T follicular helper cell (primary cell): ENCODE measurements at places on chromosomes 3 and 15.

GRCh38 chr15:80932513-80932815, 57.2 kb downstream of the MESD start:
- no peak for DNase-seq

GRCh38 chr15:74170071-74170844, 3.3 kb upstream of the ISLR start:
- DNase-seq = no peak

GRCh38 chr3:130854208-130854864, 39.5 kb upstream of the ATP2C1 start:
- DNase-seq = no peak

DNA sequence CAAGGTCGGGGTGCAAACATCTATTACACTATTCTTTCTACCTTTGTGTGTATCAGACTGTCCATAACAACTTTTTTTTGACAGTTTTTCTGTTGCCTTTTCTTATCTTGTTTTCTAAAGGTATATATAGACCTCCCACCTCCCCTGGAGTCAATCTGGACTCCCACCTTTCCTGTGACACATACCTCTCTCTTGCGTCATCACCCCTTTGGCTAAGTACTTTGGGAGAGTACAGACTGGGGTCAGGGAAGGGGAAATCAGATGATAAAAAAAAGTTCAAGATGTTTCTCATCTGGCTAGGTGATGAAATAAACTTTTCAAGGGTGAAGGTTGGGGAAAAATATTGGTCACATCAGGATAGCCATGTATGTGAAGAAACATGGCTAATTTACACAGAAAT, 17.2 kb downstream of the TSPAN3 start:
- DNase-seq = no peak

DNA sequence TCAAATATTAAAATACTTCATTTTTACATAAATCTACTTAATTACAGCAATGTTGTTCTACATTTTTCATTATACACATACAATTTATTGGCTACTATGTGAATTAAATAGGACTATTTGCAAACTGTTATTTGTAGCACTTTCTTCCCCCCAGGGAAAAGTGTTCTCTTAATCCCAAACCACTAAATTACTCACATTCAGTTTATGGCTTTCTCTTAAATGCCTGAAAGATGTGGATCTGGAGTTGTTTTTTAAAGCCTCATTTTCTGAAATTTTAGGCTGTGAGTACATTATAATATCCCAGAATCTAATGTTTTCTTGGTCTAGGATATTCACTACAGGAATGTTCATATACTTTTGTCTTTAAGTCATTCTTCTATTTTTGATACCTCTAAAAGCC, 32.7 kb downstream of the PRTG start:
- no peak for DNase-seq

DNA sequence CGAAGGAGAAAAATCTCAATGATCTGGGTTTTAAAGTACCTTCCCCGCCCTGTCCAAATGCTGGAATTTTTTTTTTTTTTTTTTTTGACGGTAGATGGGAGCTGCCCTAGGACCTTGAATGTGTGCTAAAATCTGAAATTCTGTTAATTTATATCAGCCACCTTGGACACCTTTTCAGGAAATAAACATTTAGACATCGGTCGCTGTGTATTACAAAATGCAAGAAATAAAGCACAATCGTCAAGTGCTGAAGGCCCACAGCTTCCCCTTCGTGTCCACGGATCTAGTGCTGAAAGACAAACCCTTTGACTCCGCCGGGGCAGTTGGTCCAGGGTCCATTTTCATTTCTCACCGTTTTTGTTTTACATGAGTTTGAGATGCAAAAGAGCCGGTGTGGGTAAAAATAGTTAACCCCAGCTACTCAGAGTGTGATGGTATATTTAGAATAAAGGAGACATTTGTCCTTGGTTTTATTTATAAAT, 90.2 kb upstream of the CHD2 start:
- DNase-seq = no peak

DNA sequence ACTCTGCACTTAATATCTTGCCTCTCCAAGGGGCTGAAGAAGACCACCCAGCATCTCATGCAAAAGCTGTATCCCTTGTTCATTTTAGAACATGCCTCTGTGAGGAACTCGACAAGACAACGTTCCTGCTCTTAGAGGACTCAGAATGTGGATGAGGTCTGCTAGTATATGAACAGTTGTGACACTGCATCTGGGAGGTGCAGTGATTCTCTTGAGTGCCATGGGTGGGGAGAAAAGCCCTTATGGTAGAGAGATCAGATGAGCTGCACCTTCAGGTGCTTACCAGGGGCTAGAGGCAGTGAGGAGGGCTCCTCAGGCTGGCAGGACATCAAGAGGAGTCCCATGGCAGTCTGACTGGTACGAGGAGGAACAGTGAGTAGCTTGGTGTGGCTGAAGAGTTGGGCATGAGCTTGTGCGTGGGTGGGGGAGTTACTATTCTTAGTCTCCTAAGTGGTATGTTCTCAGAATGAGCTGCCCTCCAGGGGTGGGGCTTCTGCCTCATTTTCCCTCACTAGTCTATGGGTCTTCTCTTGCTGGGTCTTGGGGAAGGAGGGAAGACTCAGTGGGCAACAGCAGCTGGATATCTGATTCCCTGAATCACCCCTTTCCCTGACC, 56.7 kb upstream of the ATP2B2 start:
- DNase-seq = no peak

- DNase-seq = no peak
These were observed 13.5 kb upstream of the KCNAB1 start for GRCh38 chr3:156106721-156107373.

- DNase-seq = no peak
These were observed 242.8 kb downstream of the BBX start for GRCh38 chr3:107765524-107765923.

DNA sequence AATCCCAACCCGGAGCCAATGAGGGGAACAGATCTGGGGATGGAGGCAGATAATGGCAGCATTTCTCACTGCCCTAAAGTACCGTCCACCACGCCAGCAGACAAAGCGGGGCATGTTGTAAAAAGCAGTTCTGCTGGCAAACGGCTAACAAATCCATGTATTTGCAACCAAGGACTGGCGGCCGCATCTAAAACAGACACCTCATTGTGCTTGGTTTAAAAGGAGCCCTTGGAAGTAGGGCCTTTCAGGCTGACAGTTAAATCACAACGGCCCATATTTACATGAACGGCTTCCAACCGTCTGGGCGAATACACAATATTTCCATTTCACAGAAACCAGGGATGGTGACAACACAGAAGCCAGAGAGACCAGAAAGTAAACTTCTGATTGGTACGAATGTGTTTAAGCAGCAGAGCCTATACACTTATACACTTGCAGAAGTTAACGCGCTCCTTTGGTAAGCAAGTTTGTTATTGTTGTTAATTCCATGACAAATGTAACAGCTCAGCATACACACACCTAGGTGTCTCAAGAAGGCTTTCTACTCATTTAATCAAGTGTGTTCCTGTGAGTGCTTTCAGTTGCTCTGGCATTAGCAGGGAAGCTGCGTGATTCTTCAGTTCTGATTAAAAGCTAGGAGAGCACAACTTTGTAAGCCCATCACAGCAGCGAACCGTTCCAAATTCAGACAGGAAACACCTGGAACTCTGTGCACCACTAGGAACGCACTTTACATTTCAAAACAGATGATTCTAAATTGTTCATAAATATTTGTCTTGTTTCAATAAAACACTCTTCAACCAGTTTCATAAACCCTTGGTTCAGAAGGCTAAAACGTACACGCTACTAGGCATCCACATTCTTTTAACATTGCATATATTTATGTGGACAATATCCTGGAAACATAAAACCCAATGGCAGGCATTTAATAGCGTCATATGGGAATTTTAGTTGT, 112.9 kb downstream of the PDZRN3 start:
- no peak for DNase-seq

- no peak for DNase-seq
These were observed 138.3 kb upstream of the MYRIP start for GRCh38 chr3:39671116-39671515.

GRCh38 chr3:66398228-66399025, 102.4 kb downstream of the LRIG1 start:
- no peak for DNase-seq

DNA sequence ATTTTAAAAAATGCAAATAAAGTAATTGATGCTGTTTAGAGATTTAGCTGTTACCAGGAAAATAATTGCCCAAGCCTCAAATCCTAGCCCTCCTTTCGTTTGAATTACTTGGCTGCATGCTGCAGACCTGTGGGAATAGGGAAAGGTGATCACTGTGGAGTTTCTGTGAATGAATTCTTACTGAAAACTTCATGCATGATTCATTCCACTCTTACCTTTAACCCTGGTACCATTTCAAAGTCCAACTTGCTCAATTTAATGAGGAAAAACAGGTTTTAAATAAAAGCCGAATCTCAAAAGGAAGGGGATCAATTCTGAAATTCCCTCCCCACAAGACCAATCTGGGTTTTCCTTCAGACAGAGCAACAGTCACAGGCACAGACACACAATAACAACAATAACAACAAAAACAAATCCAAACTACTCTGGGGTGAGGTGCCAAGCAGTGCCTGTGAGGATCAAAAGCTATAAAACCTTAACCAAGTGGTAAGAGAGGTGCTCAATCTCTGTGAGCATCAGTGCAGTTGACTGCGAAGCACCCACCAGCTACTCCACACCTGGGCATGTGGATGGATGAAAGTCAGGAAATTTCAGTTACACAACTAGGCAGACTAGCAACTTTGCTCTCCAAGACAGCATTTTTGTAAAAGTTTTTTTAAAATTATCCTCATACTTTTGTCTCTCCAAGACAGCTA, 200.8 kb downstream of the CNTN3 start:
- DNase-seq = no peak
